MM.1S (cell line): ENCODE measurements at places on chromosomes 5 and 9.
A peak's percentile ranks its signal among the peaks of the same experiment; 100 is the strongest.

DNA sequence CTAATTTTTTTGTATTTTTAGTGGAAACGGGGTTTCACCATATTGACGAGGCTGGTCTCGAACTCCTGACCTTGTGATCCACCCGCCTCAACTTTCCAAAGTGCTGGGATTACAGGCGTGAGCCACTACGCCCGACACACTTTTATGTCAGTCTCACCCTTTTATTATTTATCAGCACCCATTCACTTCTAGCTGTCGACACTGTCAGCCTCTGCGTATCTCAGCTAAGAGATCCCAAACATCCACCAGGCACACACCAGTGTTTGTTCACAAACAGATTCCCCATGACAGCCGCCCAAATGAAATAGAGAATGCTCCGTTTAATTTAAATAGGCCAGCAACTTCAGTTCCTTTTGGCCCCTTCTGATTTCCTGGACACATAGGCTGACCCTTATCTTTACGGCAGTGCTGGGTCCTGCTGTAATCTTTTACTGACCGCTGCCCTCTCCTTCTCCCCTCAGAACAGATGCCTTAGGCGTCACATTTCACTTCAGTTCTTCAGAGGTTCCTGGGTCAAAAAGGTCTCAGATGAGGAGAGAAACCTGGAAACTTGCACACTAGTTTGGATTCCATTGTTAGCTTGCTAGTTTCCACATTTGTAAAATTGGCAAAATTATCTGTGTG is 43.1 kb upstream of the CKMT2 start:
- DNase-seq: no peak

DNA sequence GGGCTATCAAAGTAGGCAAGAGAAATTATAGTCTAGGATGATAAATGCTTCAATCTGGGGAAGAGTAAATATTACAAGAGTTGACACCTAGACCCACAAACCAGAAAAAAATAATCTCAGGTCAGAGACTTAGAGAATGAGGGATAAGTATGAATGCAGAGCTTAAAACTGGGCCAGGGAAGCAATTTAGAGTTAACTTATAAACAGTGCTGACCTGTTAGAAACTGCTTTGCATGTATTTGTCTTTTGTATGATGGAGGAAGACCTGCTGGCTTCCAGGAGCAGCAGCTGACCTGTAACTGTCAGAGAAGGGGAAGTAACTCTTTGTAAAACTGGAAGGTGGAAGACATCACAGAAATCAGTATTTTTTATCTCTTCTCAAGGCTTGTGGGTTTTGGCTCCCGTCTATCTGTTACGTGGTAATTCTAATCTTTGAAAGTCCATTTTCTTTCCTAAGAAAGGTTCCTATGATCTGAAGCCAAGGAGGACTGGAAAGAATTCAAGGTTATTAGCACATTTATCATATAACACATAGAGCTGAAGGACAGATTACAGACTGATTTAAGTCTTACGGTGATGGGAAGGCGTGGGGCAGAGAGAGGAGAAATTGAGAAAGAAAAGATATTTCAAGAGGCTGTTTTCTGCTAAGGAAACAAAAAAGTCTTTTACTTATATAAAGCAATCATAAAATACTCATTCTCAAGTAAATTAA is 114.7 kb upstream of the ADAMTS19 start:
- no peak for DNase-seq

- no peak for DNase-seq
Observed at GRCh38 chr5:156153602-156154001, 173.4 kb upstream of the SGCD start.

DNA sequence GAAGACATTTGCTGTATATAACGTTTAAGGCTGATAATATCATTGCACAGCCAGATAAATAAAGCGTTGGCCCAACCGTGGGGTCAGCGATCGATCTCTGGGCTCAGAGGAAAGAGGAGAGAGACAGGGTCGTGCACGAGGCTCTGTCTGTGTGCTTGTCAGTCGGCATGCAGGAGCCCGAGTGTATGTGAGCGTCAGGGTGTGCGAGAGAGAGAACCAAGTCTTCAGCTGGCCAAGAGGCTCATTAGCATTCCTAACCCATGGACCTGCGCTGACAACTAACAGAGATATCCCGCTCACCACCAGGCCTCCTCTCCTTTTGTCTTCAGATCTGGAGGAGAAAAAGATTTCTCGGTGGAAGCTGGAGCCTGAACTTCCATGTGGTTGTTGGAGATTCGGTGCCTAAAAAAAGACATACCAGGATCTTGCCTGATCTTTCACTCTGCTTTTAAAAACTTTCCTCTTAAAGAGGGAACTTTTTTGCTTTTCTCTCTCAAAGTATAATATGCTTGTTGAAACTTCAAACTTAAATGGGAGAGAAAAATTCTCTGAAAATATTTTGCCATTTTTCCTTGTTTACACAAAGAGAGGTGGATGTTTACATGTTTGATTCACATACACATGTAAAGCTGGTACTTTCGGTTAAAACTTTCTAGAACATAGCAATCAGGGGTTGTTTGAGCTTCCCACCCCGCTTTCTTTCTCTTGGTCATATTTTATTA is 16.5 kb downstream of the NR2F1 start:
- no peak for DNase-seq

- DNase-seq: no peak
Observed at GRCh38 chr5:127186657-127187056, 103.9 kb upstream of the MEGF10 start.

DNA sequence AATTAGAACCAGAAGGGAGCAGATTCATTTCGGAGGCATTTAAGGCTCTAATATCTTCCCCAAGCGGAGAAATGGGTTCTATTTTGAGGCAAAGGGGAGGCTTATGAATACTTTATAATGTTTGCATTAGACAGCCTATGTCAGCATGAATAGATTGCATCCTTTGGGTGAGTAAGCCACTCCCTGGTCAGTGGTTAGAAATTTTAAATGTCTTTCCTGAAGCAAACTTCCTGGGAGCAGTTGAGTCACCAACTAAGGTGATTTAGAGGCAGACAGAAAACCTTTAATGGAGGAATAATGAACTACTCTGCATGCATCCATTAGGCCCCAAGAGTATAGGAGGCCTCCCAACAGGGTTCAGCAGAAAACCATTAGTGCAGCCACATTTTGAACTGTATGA is 204.9 kb downstream of the ELAVL2 start:
- DNase-seq: no peak

DNA sequence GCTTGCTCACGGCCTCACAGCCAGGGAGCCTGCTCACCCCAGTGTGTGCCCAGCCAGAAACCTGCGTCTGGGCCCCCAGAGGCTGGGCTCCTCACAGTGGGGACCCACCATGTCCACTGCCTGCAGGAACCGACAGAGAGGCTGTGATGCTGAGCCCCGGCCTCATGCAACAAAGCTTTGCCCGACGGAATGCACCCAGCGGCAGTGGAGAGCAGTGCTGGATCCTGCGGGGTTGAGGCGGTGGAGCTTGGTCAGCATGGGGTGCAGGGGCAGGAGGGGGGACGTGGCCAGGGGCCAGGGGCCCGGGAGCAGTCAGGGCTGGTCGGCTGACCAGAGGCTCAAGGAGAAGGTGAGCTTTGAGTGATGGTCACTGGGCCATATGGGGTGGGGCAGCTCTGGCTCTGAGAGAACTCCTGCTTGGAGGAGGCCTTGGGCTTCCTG is 7.7 kb upstream of the CEP72 start:
- DNase-seq: no peak

DNA sequence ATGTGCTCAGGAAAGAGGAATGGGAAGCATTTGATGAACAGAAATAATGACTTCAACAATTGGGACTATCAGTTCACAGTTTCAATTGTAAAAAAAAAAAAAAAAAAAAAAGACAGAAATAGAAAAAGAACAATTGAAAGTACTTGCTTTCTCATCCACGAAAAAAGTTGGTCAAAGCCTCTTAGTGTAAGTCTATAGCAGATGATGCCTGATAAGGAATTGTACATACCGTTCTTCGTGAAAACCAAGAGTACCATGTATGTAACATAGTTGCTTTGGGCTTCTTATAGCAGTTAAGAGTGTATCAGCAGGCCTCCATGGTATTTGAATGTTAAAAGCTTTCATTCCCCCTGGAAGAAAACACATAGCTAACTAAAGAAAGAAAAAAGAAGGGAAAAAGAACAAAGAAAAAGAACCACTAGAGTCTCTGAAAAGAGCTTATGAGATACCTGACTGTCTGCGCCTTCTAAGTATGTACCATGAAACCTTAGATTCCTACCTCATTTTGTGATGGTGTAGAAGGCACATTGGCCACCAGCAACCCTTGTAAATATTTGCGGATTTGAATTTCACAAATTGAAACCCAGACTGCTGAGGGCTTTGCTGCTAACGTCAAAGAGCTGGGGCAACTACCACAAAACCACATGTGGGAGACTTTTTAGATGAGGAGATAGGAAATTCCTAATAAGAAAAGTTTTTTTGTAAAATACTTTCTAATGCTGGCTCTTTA is 75.2 kb downstream of the TMC1 start:
- no peak for DNase-seq

DNA sequence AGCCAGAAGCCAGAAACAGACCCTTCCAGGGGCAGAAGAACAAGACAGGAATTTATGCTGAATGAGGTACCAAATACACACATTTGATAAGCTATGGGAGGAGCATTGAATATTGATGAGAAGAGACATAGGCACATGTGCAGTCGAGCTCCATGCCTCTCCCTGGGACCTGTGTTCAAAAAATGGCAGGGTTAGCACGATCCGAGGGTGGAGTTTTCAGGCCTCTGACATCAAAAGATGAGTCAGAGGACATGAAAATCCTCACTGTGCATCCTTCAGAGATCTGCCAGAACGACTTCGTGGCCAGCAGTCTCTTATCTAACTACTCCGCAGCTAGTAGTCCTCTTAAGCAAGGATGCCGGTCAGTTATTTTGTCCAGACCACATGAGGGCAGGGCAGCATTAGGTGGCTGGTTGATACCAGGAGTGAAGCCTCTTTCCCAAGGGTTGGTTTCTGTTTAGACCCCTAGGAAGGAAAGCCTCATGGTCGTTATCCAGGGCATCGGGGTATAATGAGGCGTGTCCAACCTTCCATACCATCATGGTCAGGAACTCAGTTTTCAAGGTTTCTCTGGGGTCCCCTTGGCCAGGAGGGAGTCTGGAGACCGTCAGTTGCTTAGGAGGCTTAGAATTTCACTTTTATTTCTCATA is 11.6 kb upstream of the CMBL start:
- DNase-seq: no peak

- peak; percentile 82 for DNase-seq
Observed at GRCh38 chr9:121498150-121498486, 1.5 kb downstream of the GGTA1 start.

- DNase-seq: no peak
Observed at GRCh38 chr5:37668524-37669047, 171.3 kb downstream of the GDNF start.

GRCh38 chr5:18483451-18483850 is 849.2 kb downstream of the TAF11L14 start:
- no peak for DNase-seq

DNA sequence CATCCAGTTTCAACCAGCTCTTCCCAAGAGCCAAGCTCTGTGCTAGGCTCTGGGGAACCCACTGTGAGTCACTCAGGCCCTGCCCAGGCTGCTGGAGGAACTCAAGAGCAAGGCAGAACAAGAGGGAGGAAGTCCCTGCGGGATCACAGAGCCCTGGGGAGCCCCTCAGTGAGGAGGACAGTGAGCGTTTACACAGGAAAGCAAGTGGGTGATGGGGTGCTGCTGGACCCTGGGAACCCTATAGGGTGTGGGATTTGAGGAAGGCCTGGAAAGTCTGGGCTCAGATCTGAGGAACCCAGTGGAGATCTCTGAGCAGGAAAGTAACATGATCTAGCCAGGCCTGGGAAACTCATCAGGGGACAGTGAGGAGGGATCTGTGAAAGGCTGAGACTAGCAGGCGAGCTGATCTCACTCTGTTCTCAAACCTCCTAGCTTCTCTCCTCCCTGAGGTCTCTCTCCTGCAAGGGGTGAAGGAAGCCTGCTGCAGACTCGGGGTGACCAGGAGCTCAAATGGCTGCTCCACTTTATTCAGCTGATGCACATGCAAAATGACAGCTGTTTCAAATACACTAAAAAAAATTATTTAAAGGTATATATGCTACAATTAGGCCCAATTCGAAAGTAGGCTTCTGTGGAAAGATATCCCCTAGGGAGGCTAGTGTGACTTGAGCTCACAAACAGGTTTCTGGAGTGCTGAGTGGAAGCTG is 70.0 kb downstream of the SHB start:
- no peak for DNase-seq

DNA sequence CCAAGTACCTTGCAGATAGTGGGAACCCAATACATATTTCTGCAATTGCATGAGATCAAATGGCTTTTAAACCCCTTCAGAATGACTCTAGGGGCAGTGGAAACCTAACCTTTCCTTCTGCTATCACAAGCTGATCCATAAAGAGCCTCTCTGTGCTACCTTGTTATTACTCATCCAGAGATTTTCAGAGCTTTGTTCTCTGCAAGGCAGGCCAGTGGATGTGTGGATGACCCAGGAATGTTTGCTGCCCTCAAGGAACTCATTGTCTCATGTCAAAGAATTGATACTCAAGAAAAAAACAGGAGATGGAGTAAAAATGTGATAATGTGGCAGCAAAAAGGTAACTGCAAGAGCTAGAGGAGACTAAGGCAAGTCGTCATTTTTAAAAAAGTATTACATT is 164.1 kb downstream of the HMHB1 start:
- DNase-seq: no peak

- no peak for DNase-seq
Observed at GRCh38 chr9:38372762-38373619, 19.5 kb upstream of the ALDH1B1 start.

GRCh38 chr9:10048994-10049393 is 563.8 kb downstream of the PTPRD start:
- no peak for DNase-seq

GRCh38 chr5:139061856-139062255 is 136.3 kb downstream of the SIL1 start:
- no peak for DNase-seq

DNA sequence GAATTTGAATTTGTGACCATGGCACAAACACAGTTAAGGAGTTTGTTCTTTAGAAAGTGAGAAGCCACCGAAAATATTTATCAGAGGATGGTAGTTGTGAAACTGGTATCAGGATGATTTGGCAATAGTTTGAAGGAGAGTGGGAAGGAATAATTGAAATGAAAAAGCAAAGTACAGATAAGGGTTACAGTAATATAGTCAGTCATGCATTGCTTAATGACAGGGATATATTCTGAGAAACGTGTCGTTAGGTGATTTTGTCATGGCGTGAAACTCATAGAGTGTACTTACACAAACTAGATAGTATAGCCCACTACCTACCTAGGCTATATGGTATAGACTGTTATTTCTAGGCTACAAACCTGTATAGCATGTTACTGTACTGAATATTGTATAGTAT is 84.2 kb downstream of the GPBP1 start:
- DNase-seq: no peak

DNA sequence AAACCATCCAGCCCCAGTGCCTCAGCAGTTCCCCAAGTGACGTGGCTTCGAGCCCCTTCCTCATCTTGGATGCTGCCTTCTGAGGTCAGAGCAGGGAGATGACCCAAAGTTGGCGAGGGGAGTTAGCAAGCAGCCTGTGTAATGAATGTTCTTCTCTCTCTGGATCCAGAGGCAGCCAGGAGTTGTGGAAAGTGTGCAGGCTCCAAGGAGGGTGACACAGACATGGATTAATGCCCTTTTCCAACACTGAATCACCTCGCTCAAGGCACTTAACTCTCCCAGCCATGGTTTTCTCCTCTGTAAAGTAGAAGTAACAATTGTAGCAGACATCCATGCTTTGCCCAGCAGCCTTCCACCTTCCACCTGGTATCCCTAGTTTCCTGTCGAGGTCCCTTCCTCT is 64.6 kb upstream of the HAND1 start:
- DNase-seq: no peak

- no peak for DNase-seq
Observed at GRCh38 chr5:64166201-64166959, 737 bp downstream of the RNF180 start.

GRCh38 chr9:134833294-134833880 is 47.2 kb upstream of the FCN2 start:
- no peak for DNase-seq
